ENCODE measurements at places on chromosomes 2 and 18.

- DNase-seq = no peak
These were observed 11.5 kb upstream of the INPP5D start for GRCh38 chr2:233048569-233049193.

GRCh38 chr18:2617401-2617998 is 38.0 kb upstream of the SMCHD1 start:
- no peak for DNase-seq

- no peak for DNase-seq
These were observed 2.9 kb upstream of the EPAS1 start for GRCh38 chr2:46294176-46294836.

- DNase-seq = no peak
These were observed 103.4 kb downstream of the NRP2 start for GRCh38 chr2:205785507-205786260.

GRCh38 chr18:13335903-13336302 is 117.3 kb downstream of the LDLRAD4 start:
- DNase-seq = peak; percentile 43

- DNase-seq = no peak
These were observed 21.2 kb downstream of the ACTR3 start for GRCh38 chr2:113910967-113911678.

GRCh38 chr18:22066083-22066485 is 103.3 kb upstream of the GATA6 start:
- no peak for DNase-seq

- DNase-seq = no peak
These were observed 9.3 kb downstream of the TGOLN2 start for GRCh38 chr2:85318222-85319074.
